ENCODE measurements at places on chromosomes 6 and 20.

DNA sequence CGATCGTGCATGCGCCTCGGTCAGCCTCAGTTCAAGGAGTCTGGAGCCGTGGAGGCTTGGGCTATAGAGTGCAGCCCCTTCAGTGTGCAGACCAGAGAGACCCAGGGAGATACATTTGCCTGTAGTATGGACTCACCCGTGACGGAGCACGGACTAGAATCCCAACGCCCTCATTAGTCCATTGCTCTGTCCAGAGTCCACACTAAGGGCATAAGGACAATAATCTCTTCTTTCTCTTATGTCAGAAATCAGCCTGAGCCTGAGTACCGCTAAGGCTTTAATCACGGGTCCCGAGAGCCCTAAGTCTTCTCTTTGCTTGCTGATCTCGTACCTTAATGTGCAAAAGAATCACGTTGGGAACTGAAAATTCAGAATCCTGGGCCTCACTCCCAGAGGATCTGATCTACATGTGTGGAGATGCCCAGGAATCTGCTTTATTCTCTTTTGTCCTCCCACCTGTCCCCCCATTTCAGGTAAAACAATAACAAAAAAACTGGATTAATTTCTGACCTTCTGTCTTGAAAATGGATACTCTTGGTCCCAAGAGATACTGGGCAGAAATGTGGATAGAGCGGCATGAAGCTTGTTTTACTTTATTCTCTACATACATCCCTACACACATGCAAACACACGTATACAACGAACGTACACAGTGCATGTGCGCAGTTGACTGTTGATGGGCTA is 671 bp downstream of the BPHL start:
- DNase-seq = no peak

- no peak for DNase-seq
Measured at GRCh38 chr20:53917145-53918019, 153.0 kb downstream of the BCAS1 start.

GRCh38 chr20:37315021-37315451 is 25.6 kb downstream of the MANBAL start:
- DNase-seq = no peak

DNA sequence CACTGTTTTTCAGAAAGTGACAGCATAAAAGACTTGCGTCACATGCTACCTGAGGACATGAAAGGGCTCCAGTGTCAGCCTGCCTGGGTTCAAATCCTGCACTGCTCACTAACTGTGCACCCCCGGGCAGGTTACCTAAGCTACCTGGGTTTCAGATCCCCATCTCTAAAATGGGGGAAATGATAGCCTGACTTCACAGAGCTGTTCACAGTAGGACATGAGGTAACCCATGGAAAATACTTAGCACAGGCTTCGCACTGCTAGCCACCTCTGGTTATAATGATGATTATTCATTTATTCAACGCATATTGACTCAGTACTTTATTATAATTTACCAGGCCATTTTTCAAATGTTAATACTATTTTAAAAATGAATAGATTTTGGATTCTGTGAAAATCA is 23.0 kb downstream of the TBC1D7 start:
- no peak for DNase-seq

- peak; percentile 47 for DNase-seq
Measured at GRCh38 chr6:17015551-17016381, 86.1 kb upstream of the STMND1 start.

Data from CD8-positive, alpha-beta memory T cell (primary cell).